Stimulated activated CD8-positive, alpha-beta memory T cell treated with anti-CD3 and anti-CD28 coated beads, Interleukin-4, amount 100 ng/mL, for 1 hour (primary cell): ENCODE measurements at places on chromosomes 7 and 10.

GRCh38 chr10:61286686-61287085, 166.5 kb downstream of the TMEM26 start:
- DNase-seq, result no peak

- DNase-seq, result no peak
Measured at GRCh38 chr7:2645274-2645868, 13.6 kb downstream of the TTYH3 start.

- no peak for DNase-seq
Measured at GRCh38 chr7:15703732-15704131, 17.2 kb upstream of the MEOX2 start.

- no peak for DNase-seq
Measured at GRCh38 chr7:3928727-3929515, 627.9 kb downstream of the SDK1 start.
